CD4-positive, alpha-beta memory T cell (primary cell): ENCODE measurements at places on chromosomes 4 and X.
A peak's percentile ranks its signal among the peaks of the same experiment; 100 is the strongest.

GRCh38 chr4:138734746-138735145 is 280.8 kb upstream of the NOCT start:
- no peak for DNase-seq

- no peak for DNase-seq
Observed at GRCh38 chrX:96764864-96765263, 80.2 kb downstream of the DIAPH2 start.

GRCh38 chr4:153547520-153547919 is 81.4 kb downstream of the TMEM131L start:
- DNase-seq = no peak

DNA sequence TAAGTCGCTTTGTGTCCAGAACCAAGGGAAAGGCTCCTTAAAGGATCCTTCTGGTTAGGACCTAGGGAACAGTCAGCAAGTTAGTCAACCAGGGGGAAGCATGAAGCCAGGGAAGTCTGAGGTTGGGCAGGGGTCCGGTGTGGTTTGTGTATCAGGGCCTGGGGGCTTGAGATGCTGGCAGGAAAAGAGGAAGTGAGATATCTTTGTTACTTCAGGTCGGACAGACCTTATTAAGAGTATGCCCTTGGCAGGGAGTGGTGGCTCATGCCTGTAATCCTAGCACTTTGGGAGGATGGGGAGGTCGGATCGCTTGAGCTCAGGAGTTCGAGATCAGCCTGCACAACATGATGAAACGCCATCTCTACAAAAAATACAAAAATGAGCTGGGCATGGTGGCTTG is 52.3 kb upstream of the TRPC5OS start:
- no peak for DNase-seq

DNA sequence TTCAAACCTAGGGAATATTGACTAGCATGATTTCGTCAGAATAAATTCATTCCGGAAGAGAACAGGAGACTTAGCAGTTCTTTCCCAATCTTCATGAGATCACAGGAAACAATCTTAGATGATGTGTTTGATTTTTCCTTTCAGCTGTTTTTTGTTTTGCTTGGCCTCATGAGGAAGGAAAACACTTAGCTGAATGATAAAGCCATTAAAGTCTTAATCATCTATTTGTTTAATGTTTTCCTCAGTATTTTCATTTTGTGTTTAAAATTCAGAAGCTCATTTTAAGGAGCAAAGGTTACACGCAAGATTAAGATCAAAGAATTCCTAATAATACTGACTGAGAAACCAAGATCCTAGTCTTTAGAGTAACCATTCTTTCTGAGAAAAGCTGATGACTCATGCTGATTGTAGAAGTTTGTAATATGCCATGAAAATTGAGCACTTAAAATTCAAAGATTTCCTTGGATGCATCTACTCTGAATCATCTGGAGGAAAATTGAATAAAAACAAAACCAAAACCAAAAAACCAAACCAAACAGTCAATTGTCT is 15.4 kb upstream of the TBC1D19 start:
- no peak for DNase-seq

GRCh38 chr4:149997881-149998421 is 80.3 kb upstream of the DCLK2 start:
- DNase-seq = no peak

- DNase-seq = no peak
Observed at GRCh38 chr4:91621446-91621845, 682.3 kb upstream of the GRID2 start.

DNA sequence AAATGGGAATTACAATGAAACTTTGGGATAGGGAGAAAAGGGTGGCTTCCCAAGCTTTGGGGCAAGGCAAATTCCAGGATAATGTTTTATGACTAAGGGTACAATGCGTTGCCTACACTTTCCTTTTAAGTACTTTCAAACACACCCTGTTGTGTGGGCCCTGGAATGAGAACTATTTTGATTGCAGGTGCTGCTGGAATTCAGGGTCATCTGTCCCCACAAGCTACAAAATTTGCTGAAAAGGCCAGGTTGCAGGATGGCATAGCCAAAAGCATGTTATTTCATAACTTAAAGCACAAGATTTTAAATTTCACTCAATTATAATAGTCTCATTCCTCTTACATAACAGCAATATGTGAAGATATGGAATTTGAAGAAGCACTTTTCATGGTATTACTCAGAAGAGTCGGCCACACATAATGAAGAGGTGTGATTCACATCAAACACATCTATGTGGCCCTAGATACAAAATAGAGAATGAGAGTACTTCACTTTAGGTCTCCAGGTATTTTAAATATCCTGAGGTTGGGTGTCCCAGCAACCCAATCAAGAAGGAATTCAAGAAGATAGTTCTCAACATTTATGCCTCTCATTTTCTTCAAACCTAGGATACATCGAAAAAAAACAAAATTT is 89.3 kb downstream of the APBB2 start:
- DNase-seq = no peak

DNA sequence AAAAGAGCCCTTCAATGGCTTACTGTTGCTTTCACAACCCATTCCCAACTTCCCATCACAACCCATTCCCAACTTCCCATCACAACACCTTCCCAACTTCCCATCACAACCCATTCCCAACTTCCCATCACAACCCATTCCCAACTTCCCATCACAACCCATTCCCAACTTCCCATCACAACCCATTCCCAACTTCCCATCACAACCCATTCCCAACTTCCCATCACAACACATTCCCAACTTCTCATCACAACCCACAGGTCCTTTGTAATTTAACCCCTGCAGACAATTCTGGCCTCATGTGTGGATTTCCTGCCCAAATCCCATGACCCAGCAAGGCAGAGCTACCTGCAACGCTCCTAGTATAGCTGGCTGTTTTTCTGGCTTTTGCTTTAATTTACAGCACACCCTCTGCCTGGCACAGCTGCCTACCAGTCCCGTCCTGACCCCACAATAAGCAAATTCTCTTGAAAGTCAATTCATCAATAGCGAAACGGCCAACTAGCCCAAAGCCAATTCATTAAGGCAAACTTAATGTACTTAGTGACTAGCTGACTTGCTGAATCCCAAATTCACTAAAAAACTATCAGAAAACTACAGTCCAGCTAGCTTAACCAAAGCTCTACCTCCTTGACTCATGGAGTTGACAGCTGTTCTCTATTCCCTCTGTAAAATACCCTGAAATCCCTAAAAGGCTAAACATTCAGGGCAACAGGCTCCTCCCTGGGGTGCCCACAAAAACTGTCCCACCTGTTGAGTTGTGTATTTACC is 75.6 kb downstream of the AFAP1 start:
- DNase-seq = peak; percentile 50

- no peak for DNase-seq
Observed at GRCh38 chrX:24154490-24155034, 5.0 kb downstream of the ZFX start.

DNA sequence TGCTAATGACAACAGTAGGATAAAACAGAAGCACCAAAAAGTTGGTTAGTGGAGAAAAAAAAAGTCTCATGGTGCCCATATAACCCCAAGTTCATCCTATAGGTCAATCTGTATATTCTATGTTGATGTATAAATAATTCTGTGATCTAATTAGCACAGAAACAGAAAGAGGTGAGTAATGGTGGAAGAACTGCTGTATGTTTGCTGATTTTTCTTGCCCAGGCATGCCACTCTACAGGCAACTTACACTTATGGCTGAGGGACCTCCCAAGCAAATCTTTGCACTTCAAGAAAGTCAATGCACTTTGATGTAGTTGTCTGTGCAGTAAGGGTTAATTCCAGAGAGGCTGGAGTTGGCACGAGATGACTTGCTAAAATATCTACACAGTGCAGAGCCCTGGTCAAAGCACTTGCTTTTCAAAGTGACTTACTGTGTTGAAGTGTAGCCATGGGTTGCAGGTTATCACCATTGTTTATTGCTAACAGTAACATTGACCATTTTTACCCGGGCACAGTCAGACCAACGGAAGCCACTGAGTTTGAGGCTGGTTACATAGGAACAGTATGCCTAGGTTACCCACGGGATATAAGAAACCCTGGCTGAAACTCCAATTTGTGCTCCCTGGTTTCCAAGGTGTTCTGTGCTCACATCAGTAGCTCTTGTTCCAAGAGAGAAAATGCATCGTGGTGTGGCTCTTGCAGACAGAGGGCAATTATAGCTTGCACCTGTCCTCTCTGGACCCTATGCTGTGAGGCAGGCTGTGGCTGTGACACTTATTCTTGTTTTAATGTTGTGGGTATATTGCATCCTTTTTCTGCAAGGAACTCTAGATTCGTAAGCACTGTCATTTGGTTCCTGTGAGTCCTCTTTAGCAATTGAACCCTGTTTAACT is 141.3 kb upstream of the FTHL17 start:
- DNase-seq = no peak

- DNase-seq = no peak
Observed at GRCh38 chr4:101774807-101775206, 15.7 kb upstream of the BANK1 start.

GRCh38 chrX:23908219-23909004 is 606 bp downstream of the CXorf58 start:
- no peak for DNase-seq

DNA sequence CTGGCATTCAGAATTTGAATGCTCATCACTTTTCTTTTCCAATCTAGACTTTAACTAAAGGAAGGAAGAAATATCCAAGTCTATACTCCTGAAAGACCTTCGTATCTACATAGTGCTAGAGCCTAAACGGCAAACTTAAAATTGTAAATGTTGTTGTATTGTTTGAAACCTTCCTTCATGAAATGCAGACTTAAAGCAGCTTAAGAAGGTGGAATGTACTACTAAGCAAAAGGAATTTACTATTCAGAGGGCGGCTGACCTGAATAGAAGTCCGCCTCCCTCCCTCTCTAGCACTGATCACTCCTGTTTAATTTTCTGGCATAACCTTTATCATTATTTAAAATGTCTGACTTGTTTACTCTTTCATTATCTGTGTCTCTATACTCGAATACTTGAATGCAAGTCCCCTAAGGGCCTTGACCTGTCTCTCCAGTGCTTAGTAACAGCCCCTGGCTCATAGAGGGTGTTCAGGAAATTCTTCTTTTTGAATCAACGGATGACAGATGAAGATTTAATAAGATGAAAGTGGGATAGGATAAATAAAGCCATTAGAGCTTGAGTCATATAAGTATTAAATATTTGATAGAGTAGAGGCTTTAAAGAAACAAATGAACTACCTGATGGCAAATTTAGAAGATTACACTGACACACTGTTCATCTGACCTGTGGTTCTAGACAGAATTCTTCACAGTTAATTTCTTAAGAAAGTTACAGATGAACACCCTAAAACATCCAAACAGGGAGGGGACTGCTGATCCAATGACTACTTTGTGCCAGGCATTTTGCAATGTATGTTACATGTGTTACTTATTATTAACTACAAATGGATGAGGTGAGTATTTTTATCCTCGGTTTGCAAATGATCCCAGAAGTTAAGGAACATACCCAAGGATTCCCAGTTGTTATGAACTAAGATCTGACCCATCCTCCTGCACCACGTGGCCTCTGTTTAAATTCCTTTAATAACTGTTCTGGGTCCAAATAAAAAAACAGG is 20.2 kb upstream of the RBPJ start:
- DNase-seq = no peak

GRCh38 chr4:170243662-170244288 is 154.0 kb upstream of the AADAT start:
- no peak for DNase-seq

GRCh38 chr4:184784628-184785257 is 41.0 kb downstream of the ACSL1 start:
- no peak for DNase-seq
